Activated CD8-positive, alpha-beta T cell treated with anti-CD3 and anti-CD28 coated beads, Interleukin-2, amount 10 ng/mL, durations not matched to agents 7 days and 5 days (primary cell): ENCODE measurements at places on chromosomes 11 and 22.

DNA sequence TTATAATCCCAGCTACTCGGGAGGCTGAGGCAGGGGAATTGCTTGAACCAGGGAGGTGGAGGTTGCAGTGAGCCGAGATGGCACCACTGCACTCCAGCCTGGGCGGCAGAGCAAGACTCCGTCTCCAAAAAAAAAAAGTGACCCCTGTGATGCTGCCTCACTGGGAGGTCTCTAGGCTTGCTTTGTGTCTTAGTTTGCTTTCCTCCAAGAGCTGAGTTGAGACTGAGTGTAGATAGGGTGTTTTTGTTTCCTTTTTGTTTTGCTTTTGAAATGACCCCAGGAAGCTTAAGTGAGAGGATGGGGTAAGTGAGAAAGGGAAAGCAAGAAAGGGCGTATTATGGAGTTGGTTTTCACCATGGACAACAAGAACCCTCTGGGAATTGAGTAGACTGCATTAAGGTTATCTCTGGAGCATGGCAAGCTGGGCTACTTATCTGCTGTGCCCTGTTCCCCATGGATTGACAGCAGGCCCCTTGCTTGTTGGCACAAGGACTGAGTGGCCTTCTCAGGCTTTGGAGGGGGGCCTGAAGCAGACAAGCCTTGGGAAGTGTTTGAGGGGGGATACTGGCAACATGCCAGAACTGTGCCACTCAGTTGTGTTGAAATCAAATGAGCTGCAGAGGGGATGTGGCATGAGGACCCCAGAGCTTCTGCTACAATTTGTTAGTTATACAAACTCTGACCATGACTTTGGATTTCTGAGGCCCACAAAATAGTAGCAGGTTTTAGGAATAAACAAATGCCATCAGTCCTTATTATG, 300.6 kb upstream of the C11orf87 start:
- DNase-seq: no peak

- DNase-seq: no peak
Measured at GRCh38 chr11:70567680-70568034, 169.3 kb downstream of the CTTN start.

GRCh38 chr22:30307041-30307574, 17.8 kb upstream of the CASTOR1 start:
- DNase-seq: no peak

GRCh38 chr11:6022956-6023355, 7.6 kb downstream of the OR56A1 start:
- peak; percentile 30 for DNase-seq

- no peak for DNase-seq
Measured at GRCh38 chr11:133810766-133811165, 34.5 kb downstream of the SPATA19 start.

- no peak for DNase-seq
Measured at GRCh38 chr11:102792604-102793003, 5.4 kb downstream of the MMP1 start.

DNA sequence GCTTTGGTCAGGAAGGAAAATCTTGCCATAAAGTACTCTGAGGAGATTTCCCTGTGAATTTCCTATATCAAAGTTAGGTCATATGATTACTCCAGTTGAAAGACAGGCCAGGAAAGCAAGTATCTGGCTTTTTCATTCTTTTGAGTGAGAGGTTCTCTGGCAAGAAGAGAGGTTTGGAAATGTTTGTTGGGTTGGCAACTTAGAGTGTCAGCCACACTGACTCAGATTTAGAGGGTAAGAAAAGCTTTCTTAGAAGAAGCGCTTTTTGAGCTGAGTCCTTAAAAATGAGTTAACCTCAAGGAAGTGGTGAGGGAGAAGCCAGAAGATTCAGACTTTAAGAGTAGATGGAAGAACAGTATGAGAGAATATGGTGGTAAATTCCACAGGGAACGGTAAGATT, 86.1 kb upstream of the BDNF start:
- DNase-seq: no peak

DNA sequence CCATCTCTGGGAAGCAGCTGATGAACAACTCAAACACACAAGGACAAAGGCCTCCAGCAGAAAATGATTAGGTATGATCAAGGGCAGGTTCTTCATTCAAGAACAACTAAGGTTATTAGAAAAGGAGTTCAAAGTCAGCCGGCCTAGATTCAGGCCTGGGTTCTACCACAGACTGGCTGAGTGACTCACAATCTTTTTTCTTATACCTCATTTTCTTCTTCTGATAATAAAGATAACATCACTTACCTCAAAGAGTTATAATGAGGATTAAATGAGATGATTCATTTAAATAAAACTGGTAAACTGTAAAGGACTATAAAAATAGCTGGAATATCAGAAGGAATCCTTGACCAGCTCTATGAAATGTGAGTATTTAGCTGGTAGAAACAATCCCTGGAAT, 49.3 kb upstream of the PPP2R1B start:
- no peak for DNase-seq

DNA sequence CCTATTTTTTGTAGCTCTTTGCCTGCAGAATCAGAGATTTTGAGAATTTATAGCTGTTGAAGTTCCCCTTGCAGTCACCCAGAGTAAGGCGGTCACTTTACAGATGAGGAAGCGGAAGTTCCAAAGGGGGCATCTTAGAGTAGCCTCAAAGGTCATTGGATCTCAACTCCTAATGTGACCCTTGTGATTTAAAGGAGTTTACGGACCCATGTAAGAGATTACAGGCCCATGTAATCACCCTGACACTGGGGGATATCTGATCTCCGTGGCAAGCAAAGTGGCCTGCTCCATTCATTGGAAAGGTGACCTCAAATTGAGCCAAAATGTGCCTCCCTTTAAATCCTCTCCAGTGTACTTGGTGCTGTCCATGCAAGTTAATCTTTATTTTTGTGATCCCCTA, 15.7 kb downstream of the P2RX3 start:
- no peak for DNase-seq

- DNase-seq: no peak
Measured at GRCh38 chr11:134488913-134489312, 76.9 kb upstream of the B3GAT1 start.

GRCh38 chr11:99601179-99601578, 580.4 kb downstream of the CNTN5 start:
- no peak for DNase-seq

GRCh38 chr11:25733777-25734176, 598.2 kb upstream of the ANO3 start:
- no peak for DNase-seq

DNA sequence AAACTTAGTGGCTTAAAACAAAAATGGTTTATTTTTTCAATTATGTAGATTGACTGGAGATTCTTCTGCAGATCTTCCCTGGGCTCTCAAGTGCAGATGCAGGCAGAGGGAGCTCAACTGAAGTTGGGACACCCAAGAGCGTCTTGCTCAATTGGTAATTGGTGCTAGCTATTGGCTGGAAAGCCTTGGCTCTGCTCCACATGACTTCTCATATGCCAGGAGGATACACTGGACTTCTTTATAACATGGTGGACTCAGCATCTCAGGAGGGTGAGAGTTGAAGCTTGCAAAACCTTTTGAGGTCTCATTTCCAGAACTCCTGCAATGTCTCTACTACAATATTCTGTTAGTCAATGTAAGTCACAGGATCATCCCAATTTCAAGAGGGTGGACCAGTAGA, 42.2 kb upstream of the PRSS23 start:
- no peak for DNase-seq

DNA sequence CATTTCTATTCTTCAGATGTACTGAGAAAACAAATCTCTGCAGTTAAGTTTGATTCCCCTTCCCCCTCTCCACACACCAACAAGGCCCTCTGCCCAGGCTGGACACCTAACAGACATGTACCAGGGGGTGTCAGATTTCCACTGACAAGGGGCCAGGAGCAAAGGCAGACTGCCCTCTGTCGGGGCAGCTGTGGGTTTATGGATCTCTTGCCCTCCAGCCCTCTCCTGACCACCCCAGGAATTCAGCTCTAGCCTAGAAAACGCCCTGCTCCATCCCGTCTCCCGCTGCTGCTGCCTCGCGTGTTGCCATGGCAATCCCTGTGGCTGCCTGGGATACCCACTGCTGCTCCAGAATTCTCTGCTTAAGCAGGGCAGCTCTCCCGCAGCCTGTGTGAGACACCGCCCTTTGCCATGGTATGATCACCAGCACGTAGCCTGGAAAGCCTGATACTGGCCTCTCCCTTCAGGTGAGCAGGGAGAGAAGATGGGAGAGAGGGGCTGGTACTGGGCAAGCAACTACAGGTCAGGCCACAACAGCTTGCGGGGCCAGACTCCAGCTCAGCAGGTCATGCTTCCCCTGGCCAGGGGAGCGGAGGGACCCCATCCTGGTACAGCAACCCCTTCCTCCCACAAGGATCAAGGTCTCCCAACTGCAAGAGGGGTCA, 41.6 kb downstream of the BUD13 start:
- DNase-seq: no peak

DNA sequence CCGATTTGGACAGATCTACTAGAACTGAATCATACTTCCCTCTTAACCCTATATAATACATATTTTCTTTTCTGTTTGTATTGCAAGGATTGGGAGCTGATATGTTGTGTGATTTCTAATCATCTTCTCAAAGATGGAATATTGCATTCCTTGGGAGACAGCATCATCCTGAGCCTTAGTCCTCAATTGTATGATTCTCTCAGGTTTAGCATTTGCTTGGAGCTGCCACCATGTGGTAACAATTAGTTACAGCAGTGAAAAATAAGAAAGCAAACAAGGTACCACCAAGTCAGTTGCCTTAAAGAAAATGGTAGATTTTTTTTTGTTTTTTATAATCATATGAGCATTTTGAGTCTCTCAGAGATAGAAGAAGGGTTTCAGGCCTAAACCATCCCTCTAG, 11.9 kb downstream of the SNX19 start:
- no peak for DNase-seq

DNA sequence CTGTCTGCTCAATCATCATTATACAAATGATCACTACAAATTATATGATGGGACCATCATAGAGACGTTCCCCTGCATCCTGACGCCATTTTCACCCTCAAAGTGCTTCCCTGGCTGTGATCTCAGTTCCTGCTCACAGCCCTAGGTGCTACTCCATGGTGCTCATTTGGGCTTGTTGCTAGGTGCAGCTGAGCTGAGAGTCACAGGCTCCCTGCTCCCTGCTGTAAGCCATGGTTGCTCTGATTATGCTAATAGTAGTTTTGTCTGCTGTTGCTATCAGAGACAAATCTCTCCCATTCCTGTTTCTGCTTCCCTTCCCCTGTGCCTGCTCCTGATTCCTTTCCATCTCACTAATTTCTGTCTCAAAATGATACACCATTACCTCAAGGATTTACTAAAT, 474.3 kb downstream of the METTL15 start:
- no peak for DNase-seq

DNA sequence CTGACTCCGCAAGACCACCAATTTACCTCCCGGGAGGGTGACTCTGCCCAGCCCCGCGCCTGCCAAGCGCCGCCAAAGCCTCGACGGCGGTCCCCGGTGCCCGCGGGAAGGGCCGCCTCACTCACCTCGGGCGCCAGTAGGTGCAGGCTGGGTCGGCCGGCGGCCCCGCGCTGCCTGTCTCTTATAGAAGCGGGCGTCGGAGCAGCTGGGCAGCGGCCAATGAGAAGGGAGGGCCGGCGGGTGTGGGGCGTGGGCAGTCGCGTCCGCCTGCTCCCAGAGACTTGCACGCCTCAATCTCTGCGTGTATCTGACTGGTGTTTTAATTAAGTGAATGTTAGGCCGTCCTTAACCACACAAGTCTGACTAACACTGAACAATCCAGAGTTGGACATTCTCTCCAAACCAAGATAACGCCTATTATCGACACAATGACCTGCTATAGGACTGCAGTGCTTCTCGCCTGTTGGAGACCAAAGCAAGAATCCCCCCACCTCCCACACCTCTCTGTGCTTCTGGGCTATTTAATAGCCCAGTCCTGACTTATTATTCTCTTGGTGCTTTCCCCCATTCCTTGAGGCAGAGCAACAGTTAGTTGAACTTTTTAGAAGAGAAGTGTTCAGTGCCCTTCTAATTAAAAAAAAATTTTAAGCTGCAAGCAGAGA, at the start of gene TPH1:
Gene TPH1, minus strand, starts transcription at position 154 of the 662 bp plus-strand sequence. CDS start 5,507 bp downstream, outside the sequence.
- DNase-seq: no peak

- DNase-seq: no peak
Measured at GRCh38 chr11:64638018-64638665, 47.1 kb downstream of the SLC22A12 start.

DNA sequence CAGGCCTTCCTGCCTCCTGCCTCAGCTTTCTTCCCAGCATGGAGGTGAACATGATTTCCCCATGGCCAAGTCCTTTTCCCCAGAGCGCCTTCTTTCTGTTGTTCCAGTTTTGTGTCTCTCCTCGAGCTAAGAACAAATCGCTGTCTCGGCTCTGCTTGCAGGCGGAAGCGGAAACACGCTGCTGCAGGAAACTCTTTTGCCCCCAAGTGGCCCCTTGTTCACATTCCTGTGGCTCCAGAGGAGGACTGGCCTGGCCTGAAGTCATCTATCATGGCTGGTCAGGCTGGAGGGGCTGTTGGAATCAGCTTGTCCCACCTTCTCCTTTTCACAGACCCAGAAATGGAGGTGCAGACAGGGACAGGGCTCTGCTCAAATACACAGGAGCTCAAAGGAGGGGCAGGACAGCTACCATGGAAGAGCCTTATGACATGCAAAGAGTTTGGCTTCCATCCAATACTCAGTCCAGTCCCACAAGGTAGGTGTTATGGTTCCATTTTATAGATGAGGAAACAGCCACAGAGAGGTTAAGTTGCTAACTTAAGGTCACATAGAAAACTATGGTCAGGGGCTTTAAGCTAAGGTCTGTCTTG, 182.2 kb upstream of the SYT13 start:
- no peak for DNase-seq

- DNase-seq: no peak
Measured at GRCh38 chr11:5335170-5335569, 8.2 kb downstream of the OR51B5 start.

GRCh38 chr11:83008581-83008923, 63.1 kb downstream of the RAB30 start:
- no peak for DNase-seq

- DNase-seq: peak; percentile 53
Measured at GRCh38 chr11:64356498-64357411, 2.2 kb upstream of the RPS6KA4 start.

DNA sequence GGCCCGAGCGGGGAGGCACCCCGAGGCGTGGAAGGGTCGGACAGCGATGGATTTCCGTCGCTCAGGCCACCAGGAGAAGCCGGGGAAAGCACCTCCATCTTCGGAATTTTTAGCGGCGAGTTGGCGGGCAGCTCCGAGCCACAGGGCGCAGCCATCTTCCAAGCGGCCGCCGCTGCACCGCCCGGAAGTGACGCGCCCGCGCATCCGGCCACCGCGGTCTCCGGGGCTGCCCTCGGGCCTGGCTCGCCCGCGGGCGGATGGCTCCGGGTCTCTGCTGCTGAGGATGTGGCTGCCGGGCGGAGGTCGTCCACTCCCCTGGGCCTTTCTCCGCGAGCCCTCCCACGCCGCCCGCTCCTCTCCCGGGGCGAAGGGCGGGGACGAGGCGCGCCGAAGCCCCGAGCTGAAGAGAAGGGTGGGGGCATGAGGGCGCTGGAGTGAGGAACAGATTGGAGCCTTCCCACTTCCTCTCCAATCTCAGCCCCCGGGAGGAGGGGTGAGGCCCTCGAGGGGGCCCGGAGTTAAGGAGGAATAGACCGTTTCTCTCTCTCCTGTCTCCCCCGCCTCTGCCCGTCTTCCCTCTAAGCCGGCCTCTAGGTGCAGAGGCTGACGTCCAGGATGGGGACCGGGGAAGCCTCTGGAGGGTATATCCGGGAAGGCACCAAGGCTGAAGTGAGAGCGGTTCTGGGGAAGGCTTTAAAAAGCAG, at the start of gene MSANTD2:
Gene MSANTD2, minus strand, starts transcription at position 181 of the 704 bp plus-strand sequence. Its CDS starts 26 bp downstream, at position 155.
- peak; percentile 83 for DNase-seq
